ENCODE measurements at places on chromosomes 7 and 10.

GRCh38 chr7:71752171-71752935 lies 620.4 kb downstream of the GALNT17 start:
- peak; percentile 82 for DNase-seq

- DNase-seq = no peak
Measured at GRCh38 chr10:13840036-13840435, 253.3 kb downstream of the PRPF18 start.

GRCh38 chr7:157053118-157053517 lies 42.7 kb upstream of the MNX1 start:
- DNase-seq = no peak

DNA sequence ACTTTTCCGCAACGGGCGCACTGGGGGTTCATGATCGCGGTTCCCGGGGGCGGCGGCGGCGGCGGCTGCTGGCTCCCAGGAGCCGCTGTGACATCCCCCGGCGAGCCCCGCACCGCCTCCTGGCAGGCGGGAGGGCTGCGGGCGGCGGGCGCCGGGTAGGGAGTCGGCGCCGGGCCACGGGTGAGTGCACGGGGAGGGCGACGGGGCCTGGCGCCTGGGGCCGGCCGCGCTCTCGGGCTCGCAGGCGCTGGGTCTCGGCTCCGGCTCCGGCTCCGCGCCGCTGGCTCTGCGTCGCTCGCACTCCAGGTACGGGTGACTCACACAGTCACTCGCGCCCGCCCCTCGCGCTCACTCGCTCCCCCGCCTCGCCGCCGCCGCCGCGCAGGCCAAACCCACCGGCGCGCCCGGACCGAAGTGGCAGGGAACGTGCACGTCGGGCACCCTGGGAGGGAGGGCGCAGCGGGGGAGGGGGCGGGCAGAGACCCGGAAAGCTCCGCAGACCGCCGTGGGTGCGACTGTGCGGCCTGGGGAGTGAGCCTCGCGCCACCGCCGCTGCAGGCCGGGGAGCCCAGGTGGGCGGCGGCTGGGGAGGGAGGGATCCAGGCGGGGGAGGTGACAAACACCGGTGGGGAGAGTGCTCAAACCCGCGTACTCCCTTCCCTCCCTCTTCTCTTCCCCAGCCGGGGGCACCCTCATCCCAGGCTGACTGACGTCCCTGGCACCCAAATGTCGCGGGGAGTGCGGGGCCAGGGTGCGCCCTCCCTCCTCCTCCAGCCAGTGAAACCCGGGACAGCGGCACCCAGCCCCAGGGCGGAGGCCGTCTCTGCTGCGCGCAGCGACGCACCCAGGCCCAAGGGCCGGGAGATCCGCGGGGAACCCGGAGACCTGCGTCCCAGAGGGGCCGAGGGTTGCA lies 276.9 kb upstream of the NEBL start:
- DNase-seq = peak; percentile 79

DNA sequence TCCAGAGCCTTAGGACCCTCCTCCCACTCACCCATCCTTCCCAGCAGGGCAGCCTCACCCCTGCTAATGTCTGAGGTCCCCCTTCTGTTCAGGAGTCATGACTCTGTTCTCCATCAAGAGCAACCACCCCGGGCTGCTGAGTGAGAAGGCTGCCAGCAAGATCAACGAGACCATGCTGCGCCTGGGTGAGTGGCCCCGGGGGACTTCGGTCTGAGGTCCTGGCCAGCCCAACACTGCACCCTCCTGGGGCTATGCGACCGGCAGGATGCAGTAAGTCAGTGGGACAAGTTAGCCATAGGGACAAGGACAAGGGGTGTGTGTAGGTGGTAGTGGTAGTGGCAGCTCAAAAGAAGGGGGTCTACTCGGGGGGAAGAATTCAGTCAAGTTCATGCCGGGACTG lies 16.2 kb upstream of the AHCYL2 start:
- DNase-seq = no peak

DNA sequence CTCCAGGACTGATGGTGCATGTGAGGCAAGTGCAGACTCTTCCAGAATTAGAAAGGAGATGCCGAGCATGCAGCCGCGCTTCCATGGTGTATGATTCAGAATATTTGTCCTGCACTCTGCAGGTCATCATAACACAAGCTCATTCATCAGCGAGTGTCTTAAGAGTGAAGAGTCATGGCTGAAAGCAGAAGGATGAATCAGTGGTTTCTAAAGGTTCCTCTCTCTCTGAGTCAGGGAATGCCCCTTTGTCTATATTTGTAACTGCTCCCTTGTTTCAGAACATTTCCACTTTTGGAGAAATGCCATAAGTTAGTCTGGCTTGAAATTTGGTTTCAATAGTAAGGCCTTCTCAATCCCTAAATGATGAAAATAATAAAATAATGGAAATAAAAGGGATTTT lies 52.3 kb downstream of the HECW1 start:
- no peak for DNase-seq

DNA sequence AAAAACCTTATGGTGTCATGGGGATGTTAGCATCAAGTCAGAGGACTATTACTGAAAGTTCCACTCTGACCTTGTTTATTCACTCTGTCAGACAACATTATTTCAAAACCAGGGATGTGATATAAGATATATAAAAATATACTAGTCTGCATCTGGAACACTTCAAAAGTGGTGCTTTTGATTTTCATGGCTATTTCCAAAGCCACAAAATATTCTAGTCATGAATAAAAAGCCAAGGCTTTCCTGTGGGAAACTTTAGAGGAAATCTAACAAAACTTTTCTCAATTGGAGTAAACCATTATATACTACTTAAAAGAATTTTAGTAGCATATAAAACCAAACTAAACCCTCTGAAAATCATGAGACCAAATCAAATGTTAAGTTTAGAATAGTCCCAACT lies 205.2 kb downstream of the TMEM26 start:
- DNase-seq = no peak

GRCh38 chr7:155602750-155603149 lies 41.7 kb upstream of the RBM33 start:
- peak; percentile 62 for DNase-seq

GRCh38 chr10:2925631-2926030 lies 141.7 kb upstream of the PFKP start:
- DNase-seq = peak; percentile 84

DNA sequence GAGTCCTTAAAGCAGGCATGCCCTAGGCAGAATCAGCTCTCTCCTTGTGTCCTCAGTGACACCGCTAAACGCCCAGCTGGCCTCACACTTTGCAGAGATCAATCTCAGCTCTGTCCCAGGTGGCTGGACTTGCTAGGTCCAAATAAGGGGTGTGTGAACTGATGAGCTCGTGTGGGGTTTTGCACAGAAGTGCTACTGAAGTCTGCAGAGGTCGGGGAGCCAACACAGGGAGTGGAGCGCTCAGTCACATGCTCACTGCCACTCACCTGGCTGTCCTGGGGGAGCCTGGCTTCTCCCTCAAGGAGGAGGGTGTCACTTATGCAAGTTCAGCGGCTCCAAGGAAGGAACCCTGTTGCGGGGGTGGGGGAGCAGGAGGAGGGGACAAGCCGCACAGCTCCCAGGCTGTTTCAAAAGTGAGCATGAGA lies 2.0 kb downstream of the ELN start:
- DNase-seq = no peak

- no peak for DNase-seq
Measured at GRCh38 chr10:121041906-121042305, 190.7 kb downstream of the WDR11 start.

- DNase-seq = no peak
Measured at GRCh38 chr7:33243319-33243881, 114.0 kb downstream of the BBS9 start.

- no peak for DNase-seq
Measured at GRCh38 chr10:105042906-105043552, 401.9 kb downstream of the SORCS3 start.

DNA sequence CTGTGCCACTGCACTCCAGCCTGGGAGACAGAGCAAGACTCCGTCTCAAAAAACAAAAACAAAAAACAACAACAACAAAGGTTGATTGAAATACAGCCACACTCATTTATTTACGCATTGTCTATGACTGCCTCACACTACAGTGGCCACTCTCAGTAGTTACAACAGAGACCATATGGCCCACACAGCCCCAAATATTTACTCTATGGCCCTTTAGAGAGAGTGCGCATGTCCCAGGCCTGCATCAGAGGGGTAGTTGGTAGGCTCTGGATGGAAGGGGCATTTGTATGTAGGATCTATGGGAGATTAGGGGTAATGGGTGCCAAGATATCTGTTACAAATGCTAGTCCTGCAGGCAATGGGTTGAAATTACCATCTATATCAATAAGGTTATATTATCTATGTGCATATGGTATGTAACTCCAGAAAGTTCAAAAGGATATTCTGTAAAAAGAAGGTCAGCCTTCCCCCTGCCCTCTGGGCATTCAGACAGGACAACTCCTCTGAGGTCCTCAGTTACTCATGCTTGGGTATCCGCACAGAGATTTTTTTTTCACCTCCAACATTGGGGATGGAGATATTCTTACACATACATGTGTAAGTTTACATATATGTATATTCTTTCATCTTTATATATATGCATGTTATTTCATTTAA lies 56.3 kb downstream of the DENND2A start:
- peak; percentile 4 for DNase-seq

DNA sequence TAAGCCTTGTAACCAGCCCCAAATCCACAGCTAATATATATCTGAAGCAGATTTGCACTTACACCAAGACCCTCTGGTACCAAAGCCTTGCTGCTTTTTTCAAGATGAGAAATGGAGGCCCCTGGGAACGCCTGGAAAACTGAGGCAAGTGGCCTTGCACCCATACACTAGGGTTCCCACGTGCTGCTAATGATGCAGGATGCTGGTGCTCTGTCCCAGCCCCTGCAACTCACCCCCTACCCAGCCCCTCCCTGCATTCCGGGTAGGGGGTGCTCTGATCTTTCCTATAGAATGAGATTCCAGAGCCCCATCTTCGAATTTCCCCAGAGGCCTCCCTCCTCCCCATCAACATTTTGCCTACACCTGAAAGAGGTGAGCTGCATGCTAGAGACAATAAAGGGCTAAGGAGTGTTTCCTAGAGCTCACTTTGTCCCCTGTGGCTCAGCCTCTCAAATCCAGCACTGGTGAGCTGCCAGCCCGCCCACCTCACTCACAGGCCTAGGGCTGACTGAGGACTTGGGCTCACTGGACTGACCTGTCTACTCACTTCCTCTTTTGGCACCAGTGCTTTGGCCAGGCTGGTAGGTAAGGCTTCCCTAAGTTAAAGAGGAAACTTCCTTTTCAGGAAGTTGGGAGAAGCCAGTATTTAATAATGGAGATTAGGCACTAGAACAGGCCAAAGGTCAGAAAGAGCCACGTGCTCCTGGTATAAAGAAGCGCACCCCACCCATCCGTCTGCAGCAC lies 9.8 kb downstream of the RBP4 start:
- DNase-seq = no peak

DNA sequence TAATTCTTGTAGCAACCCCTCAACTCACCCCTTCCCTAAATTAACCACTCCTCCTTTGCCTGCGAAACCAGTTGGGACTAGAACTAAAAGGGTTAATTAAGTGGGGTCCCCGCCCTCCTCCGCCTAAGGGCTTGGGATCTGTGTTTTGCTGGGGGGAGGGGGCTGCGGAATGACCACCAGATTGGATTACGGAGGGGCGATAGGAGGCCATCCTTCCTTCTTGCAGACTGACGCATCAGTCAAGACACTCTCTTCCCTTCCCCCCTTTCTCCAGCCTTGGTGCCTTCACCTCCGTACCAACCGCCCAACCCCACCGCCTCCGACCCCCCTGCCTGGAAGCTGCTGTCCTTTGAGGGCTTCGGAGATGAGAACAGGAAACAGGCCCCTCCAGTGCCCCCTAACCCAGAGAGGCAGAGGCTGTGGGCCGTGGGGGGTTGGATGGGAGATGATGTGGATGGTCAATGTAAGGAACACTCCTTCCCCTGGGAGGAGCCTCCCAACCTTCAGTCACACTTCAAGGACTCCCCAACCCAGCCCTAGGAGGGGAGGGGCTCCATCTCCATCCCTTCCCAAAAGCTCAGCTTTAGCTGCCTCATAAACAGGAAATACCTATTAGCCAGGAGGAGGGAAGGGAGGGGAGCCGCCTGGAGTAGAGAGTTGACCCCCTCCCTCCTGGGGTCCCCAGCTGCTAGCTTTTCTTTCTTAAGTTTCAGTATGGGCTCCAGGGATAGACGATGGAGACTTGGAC lies 997 bp upstream of the LDB1 start:
- peak; percentile 84 for DNase-seq

DNA sequence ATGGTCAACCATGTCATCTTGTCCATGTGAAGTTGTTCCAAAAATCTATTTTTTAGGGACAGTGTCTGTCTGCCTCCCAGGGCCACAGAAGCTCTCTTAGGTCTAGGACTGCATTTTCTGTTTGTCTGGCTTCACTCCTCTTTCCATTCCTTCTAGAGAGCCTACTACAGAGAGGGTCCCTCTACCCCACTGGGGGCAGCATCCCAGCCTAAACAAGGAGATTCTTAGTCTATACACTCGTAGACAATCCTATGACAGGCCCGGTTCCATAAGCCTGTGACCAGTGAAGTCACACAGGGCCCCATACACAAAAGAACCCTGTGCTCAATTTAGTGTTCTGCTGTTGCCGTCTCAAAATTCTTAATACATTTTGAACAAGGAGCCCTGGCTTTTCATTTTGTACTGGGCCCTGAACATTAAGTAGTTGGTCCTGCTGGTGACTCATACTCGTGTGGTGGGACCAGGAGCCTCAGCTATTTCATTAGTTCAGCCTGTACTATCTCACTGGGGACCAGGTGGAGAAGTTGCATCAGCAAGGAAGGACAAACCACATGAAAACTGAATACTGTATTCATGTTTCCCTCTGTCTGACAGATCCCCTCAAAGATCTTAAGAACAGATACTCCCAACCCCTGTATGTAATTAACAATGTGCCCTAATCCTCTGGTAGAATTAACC lies 23.5 kb upstream of the FAM180A start:
- no peak for DNase-seq

DNA sequence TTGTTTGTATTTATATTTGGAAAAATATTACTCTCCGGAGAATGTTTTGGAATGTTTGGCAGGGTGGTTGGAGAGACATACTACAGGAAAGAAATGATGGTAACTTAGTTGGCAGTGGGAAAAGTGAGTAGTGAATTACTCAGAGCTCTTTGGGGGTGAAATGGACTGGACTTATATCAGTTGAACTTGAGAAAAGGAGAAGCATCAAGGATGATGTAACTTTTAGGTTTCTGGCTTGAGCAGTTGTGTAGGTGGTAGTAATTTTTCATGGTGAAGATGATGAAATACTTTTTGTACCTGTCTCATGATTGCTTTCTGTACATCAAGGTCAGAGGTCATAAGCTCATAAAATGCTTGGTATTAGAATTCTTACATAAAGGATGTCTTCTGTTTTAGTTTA lies 617.2 kb downstream of the AUTS2 start:
- no peak for DNase-seq

GRCh38 chr7:50069613-50070012 lies 23.4 kb downstream of the ZPBP start:
- DNase-seq = peak; percentile 79

DNA sequence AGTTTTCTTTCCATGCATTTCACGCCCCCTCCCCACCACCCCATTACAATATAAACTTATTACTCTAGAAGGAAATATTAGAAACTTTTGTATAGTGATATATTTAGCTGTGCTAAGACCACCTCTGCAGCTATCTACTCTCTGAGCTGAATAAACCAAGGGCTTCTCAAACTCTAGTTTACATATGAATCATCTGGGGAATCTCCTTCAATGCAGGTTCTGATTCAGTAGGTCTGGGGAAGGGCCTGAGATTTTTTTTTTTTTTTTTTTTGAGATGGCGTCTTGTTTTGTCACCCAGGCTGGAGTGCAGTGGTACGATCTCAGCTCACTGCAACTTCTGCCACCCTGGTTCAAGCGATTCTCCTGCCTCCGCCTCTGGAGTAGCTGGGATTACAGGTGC lies 67.6 kb upstream of the PRKG1 start:
- no peak for DNase-seq

- DNase-seq = no peak
Measured at GRCh38 chr7:93036807-93037206, 81.0 kb downstream of the SAMD9 start.

Measured in spleen (tissue), 13 donors.